Activated CD8-positive, alpha-beta T cell treated with anti-CD3 and anti-CD28 coated beads, Interleukin-2, amount 10 ng/mL, durations not matched to agents 7 days and 5 days (primary cell): ENCODE measurements at places on chromosomes 11 and 22.

DNA sequence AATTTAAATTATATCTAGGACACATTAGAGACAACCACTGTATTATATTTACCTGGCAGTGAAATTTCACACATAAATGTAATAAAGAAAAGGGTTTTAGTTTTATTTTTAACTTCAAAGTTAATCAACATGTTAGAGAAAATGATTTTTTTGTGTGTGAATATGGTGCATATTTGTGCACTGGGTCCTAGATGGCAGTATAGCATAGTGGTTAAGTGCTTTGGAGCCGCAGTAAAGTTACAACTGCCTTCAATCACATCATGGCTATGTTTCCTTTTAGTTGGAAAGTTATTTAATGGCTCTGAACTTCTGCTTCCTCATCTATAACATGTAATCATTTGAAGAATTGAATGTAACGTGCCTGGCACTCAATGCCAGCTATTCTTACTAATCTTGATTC lies 108.9 kb upstream of the DDI1 start:
- no peak for DNase-seq

DNA sequence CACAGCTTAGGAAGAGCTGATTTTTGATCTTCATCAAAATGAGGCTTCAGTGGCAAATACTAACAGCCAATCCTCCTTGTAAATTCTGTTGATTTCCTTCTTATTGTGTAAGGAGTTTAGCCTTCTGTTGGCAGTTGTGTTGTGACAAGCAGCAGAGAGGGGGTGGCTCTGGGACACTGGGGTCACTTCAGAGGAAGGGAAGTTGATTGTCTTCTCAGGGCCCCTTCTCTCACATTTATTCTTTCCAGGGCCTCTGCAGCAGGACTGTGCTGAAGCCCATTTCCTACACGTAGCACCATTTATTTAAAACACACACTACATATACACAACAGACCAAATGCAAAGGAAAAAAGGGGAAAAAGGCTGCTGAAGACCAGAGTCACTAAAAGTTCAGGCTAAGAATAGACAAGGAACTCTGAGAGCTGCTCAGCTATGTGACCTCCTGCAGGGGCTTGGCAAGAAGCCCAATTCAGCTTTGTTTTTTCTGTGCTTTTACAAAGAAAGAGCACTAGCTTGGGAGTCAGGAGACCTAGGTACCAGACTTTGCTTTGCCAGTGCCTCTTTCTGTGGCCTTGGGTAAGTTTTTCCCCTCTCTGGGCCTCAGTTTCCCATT lies 28.3 kb upstream of the UPB1 start:
- no peak for DNase-seq

- DNase-seq, result no peak
Measured at GRCh38 chr11:114211444-114212121, 84.6 kb upstream of the NNMT start.

DNA sequence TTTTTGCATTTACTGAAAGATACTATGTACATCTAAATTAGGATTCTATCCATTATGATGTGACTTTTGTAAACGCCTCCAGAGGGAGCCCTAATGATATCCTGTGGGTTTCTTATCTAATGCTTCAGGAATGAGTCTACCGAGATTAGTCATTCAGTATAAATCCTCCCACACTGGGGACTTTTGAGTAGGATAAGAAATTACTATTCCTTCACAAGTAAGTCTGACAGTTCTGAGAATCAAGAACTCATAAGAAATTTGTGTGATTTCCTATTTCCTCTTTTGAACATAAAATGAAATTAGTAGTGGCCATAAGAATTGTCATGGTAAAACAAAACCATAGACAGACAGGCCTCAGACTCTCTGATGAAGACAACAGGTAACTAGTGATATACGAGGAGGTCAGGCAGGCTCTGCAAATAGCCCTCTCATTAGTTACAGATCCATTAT lies 10.0 kb upstream of the OR5M1 start:
- no peak for DNase-seq

GRCh38 chr11:76658651-76659650 lies 11.6 kb downstream of the LRRC32 start:
- DNase-seq, result no peak

- DNase-seq, result no peak
Measured at GRCh38 chr11:57279116-57279515, 42.1 kb upstream of the APLNR start.

GRCh38 chr22:24768537-24769374 lies 5.8 kb downstream of the PIWIL3 start:
- peak; percentile 57 for DNase-seq

DNA sequence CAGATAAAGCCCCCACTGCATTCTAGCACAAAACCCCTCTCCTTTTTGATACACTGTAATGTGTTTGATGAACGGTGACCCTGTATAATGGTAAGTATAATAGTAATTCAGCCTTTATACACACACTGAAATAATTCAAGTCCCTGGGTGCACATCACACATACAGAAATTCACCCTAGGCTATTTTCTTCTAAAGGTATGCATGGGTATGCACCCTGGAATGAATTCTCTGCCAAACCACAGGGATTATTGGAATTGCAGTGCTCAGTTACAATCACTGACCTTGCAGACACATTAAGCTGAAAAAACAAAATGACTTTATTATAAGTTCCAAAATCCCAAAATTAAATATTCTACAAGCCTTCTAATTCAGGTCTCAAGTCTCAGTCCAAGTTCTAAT lies 245.9 kb upstream of the FAT3 start:
- DNase-seq, result no peak

GRCh38 chr11:975827-976226 lies 50.2 kb downstream of the AP2A2 start:
- peak; percentile 37 for DNase-seq

- no peak for DNase-seq
Measured at GRCh38 chr11:8800520-8801110, 110.4 kb upstream of the AKIP1 start.

- peak; percentile 85 for DNase-seq
Measured at GRCh38 chr22:50190182-50190940, 4.6 kb downstream of the TRABD start.

- no peak for DNase-seq
Measured at GRCh38 chr11:19984048-19984742, 176.1 kb downstream of the DBX1 start.

GRCh38 chr11:36741515-36741914 lies 143.5 kb upstream of the RAG2 start:
- DNase-seq, result no peak

- DNase-seq, result no peak
Measured at GRCh38 chr22:45254789-45255278, 14.1 kb upstream of the KIAA0930 start.

DNA sequence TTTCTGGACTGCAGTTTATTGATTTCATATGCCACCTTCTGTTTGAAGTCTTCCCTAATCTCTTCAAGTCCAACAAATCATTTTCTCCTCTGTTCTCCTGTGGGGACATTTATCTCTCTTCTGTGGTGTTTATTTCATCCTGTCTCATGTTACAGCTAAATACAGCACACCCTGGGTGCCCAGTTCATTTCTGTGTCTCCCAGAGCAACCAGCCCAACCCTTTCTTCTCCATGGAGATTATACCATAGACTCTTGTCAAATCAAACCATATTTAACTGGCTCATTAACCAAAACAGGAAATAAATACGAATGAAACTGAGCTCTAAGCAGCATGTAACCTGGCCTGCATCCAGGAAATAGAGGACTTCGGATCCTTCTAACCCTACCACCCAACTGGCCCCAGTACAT lies at the start of gene MS4A8:
Gene MS4A8 (plus strand): TSS at position 329 of the 408 bp plus-strand sequence. CDS start 1,249 bp downstream, outside the sequence.
- no peak for DNase-seq
